H1 (cell line): ENCODE measurements at places on chromosomes 5 and 9.

DNA sequence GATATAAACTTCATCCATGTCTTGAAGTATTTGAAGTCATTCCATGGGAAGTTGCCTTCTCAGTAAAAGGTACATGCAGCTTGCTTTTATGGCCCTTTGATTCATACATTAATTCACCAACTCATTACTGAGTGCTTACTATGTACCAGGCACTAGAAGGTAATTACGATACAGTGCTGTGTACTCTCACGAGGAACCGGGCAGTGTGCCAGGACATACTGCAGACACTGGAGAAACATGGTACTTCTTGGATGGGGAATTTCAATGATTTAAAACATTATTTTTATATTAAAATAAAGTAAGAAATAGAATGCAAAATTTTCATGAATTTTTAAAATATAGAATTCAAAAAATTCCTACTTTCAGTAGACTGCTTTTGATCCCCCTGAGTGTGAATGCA, 71.4 kb upstream of the WDR41 start:
- no peak for DNase-seq

DNA sequence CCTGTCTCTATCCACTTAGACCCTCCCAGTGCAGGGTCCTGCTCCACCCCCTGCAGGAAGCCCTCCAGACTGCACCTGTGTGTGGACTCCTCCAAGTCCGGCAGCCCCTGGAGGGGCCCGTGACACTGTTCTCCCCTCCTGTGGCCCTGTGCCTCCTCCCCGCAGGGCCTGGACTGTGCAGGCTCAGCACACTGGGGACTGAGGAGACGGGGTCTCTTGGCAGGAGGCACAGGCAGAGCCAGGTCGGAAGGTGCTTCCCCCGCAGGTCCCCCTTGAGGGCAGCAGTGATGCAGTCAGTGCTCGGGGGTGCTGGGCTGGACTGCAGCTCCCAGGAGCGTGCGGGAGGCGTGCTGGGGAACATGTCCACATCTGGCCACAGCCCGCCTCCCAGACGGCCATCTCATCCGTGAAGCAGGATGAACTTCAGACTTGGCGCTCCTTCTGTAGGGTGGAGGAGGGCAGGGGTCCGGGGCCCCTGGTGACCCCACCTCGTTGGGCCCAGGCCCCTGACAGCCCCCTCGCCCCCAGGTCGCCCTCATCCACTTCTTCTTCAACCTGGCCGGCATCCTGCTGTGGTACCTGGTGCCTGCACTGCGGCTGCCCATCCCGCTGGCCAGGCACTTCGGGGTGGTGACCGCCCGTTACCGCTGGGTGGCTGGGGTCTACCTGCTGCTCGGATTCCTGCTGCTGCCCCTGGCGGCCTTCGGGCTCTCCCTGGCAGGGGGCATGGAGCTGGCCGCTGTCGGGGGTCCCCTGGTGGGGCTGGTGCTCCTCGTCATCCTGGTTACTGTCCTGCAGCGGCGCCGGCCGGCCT, 4.9 kb downstream of the SLC34A3 start:
- DNase-seq = no peak

DNA sequence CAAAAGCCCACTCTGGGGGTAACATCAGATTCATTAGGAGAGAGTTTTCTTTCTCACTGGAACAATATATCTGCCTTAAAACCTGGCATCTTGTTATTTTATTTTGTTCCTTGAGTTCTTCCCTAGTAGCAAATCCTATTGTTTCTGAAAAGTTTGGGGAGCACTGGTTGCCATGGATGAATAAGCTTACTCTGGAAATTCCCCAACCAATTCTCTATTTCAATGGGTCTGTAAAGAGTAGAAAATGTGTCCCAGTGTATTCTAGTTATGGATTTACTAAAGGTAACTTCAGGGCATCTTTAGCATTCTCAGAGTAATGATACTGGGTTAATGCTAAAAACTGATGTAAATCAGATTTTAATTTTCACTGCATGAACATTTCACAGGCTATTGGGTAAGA, 94.2 kb upstream of the S1PR3 start:
- DNase-seq = no peak

DNA sequence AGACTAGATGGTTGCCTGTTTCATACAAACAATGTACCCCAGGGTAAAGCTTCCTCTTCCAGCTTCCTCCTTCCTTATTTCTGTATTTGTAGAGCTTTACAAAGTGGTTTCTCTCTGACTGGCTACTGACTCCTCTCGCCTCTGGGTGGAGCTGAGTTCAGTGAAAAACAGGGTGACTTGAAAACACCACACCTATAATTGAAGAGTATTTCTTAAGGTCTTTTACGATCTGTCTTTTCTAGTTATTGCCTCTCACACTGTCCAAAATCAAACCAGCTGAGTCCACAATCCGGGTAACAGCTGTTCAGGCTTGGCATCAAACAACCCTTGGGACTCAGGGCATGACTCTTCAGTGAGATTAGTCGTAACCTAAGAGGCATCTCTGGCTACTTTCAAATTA, 200.4 kb downstream of the ARRDC3 start:
- peak; percentile 43 for DNase-seq

- no peak for DNase-seq
These were observed 15.0 kb downstream of the CYFIP2 start for GRCh38 chr5:157280927-157281326.

- no peak for DNase-seq
These were observed 4.2 kb downstream of the WWC1 start for GRCh38 chr5:168295574-168296201.

DNA sequence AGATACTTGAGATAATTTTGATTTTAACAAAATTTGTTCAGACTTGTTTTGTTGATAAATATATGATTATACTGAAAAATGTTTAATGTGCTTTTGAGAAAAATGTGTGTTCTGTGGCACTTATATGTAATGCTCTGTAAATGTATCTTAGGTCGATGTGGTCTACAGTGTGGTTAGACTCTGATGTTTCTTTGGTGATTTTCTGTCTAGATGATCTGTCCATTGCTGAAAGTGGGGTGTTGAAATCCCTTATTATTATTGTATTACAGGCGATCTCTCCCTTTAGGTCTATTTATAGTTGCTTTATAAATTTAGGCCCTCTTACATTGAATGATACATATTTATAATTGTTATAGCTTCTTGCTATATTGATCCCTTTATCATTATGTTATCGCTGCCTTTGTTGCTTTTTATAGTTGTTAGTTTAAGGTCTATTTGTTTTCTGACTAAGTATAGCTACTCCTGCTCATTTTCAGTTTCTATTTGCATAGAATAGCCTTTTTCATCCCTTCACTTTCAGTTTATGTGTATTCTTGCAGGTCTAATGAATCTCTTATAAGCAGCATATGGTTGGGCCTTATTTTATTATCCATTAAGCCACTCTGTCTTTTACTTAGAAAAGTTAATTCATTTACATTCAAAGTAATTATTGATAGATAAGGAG, 124.3 kb downstream of the MRPS30 start:
- DNase-seq = no peak

- DNase-seq = peak; percentile 80
These were observed 2.8 kb upstream of the MYORG start for GRCh38 chr9:34379334-34380033.

DNA sequence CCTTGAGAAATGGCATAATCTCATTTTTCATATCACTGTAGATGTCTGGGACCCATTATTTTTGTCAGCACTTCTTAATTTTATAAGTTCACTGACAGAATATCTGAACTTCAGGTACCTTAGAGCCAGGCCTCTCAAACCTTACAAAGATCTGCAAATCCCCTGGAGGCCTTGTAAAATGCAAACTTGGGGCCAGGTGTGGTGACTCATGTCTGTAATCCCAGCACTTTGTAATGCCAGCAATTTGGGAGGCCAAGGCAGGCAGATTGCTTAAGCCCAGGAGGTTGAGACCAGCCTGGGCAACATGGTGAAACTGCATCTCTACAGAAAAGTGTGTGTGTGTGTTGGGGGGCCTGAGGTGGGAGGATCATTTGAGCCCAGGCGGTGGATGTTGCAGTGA, 30.8 kb downstream of the RASGRF2 start:
- DNase-seq = peak; percentile 34

DNA sequence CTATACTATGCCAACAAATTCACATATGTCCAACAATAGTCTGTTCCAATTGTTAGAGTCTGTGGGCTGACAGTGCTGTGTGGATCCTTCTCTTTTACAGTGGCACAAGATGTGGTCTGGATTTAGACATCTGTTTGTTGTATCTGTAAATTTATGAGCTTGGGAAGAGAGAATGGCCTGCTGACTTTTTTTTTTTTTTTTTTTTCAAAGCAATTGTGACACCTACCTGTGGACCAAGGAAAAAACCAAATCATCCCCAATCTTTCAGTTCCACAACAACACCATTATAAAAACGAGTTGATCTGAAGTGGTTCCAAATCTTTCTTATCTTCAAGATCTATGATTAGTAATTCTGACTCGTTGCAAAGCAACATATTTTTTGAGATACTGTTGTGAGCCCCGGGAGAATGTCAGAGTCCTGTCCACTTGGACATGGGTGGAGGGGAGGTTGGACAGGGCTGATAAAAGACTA, 4.9 kb downstream of the IRX2 start:
- no peak for DNase-seq

GRCh38 chr9:89274838-89275237, 36.2 kb upstream of the CKS2 start:
- no peak for DNase-seq

GRCh38 chr9:16514131-16514530, 356.3 kb downstream of the BNC2 start:
- no peak for DNase-seq
